ENCODE measurements at places on chromosomes 16 and 17.

GRCh38 chr17:79306424-79307318, 232.0 kb downstream of the ENGASE start:
- no peak for DNase-seq

- DNase-seq, result peak; percentile 47
Measured at GRCh38 chr17:81322271-81323082, 27.4 kb upstream of the SLC38A10 start.

GRCh38 chr17:7465597-7466275, 13.7 kb downstream of the ZBTB4 start:
- DNase-seq, result no peak

DNA sequence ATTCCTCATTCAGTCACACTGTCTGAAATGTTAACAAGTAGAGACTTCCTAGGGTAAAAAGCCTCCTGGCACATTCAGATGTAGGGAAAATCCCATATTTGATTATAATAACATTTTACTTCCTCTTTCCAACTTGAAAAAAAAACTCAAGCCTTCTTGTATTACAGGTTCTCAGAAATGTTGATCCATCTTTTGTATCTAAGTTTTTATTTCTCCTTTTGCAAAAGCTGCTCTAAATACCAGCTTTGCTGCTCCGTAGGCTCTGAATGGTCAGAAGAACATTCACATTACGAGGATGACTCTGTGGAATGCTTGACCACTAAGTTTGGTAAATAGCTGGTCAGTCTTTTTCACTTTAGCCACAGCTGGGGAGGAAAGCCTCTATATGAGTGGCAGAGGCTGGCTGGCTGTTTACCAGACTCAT, 13.2 kb upstream of the HEATR6 start:
- no peak for DNase-seq

DNA sequence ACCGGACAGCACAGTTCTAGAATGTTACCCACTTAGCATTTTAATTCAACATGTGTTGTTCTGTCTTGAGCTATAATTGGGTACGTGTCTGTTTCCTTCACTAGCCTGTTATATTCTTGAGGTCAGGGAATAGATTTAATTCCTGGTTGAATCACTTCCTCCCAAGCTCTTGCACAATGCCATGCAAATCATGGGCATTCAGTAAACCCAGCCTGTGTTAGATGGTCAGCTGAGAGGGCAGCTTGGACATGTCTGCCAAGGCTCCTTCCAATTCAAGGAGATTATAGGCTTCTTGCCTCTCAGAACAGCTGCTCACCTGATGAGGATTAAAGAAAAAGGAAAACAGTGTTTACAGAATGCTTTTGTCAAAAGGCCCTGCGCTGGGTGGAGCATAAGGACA, 12.6 kb downstream of the C1QTNF1 start:
- no peak for DNase-seq

GRCh38 chr16:49970797-49971431, 54.1 kb upstream of the CNEP1R1 start:
- DNase-seq, result no peak

DNA sequence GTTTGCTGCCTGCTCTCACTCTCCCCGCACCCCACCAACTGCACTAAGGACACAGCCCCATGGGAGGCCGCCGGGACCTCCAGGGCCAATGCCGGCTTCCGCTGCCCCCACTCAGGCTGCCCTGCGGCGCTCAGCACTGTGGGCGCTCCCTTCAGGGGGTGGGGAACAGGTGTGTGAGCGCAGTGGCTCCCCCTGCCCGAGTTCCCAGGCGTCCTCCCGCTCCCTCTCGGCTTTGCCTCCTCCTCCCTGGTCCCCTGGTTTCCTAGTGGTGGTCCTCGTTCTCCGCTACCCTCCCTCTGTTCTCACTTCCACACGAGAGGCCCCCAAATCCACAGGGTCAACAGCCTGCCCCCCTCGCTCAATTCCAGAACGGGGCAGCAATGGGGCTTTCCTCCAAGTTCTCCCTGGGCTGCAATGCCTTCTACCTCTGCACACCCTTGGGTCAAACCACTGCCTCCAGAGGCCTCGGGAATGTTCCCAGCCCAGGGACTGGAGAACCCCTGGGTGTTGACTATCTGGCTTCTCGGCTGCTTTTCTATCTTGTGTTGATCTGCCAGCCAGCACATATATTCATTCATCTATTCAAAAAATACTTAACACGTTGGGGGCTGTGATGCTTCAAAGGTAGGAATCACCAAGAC, 9.9 kb downstream of the FOXJ1 start:
- no peak for DNase-seq

DNA sequence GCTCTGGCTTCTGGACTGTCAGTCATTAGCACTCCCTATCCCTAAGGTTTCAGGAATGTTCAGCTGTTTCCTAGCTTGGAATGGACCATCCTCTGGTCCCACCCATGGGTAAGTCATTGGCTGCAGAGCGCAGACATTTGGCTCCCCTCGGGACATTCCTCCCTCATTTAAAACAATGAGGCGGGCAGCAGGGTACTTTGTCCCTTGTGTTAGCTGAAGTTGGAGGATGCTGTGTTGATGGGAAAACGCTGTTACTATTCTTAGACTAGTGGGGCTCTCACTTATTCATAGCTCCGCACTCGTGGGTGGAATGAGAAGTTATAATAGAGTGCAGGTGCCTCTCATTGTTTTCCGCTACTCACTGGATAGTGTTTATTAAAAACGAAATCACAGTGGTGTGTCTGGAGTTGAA, 673.8 kb downstream of the WWOX start:
- no peak for DNase-seq

DNA sequence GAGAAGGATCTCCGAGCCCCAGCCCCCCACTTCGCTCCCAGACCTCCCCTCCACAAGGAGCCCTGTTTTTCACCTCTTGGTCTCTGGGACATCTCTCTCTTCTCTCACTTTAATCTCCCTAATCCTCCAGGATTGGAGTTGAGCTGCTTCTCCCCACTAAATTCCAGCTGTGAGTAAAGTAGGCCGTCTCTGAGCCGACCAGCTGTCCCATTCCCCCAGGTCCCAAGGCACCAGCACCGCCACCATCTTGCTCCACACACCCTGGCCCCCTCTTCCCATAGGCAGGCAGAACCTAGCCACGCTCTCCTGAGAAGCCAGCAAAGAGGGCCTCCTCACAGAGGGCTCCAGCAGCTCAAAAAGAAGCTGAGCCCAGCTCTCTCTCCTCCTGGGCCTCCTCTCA, 878 bp downstream of the DLG4 start:
- no peak for DNase-seq

DNA sequence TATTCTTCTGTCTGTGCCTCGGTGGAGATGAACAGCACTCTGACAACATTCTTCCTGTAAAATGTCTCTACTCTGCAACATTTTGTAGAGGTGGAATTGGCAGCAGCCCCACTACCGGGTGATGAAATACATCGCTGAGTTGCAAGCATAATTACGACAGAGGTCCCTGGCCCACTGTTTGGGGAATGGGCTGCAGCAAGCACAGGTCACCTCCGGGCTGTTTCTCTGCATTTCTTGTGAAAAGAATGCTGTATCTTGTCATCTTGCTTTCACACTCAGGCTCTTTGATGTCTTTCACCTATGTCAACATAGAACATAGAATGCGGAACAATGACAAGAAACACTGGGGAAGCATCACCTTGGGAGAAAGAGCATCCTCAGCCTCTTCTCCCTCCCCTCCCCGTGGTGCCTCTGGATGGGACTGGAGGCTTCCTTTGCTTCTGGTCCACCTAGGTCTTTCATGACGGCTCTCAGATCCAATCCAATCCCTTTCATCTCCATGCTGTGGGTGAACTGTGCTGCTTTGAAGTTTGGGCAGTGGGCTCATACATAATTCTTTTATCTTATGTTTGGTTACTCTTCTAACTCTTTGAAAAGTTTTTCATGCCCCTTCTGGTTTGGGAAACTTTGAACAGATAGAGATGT, 265.0 kb downstream of the PHKB start:
- DNase-seq, result no peak

DNA sequence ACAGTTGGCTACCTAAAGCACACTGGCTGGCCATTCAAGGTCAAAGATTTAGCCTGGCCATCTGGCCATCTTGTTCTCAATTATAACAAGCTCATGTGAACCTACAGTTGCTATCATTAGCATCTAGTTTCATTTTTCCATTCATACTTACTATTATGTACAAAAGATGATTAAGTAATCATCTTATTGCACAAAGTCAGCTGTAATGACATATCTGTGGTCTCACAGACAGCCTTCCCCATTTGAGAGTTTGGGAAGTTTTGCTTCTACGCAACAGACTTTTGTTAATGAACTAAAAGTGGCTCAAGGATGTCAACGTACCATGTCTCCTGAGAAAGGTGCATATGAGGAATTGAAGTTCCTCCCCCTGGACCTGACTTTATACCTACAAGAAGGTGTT, 51.3 kb downstream of the HS3ST3B1 start:
- no peak for DNase-seq

DNA sequence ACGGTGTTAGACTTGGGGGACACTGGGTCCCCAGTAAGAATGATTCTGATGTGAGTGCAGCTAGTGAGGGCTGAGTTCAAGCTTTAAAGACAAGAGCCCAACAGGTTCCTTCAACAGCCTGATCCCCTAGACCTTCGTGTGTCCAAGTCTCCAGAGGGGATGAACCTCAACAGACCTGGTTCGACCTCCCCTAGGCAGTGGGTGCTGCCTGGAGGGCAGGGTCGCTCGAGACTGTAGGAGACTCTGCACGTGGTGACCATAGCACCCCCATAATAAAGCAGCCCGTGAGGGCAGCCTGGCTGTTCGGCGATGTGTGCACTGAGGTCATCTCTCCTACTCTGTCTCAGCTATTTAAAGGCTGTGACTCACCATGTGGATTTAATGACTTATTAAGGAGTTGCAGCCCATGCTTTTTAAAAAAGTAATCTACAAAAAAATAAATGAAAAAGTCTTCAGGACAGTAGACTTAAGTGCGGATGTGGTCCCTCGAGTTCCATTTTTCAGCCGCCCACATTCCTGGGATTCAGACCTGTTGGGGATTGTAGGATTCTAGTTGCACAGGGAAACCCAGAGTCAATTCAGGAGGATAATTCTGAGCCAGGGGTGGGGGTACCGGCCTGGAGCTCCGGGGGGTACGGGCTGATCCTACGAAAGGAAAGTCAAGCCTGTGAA, 23.4 kb upstream of the METRNL start:
- DNase-seq, result no peak

- no peak for DNase-seq
Measured at GRCh38 chr17:59526451-59526850, 39.0 kb upstream of the DHX40 start.

DNA sequence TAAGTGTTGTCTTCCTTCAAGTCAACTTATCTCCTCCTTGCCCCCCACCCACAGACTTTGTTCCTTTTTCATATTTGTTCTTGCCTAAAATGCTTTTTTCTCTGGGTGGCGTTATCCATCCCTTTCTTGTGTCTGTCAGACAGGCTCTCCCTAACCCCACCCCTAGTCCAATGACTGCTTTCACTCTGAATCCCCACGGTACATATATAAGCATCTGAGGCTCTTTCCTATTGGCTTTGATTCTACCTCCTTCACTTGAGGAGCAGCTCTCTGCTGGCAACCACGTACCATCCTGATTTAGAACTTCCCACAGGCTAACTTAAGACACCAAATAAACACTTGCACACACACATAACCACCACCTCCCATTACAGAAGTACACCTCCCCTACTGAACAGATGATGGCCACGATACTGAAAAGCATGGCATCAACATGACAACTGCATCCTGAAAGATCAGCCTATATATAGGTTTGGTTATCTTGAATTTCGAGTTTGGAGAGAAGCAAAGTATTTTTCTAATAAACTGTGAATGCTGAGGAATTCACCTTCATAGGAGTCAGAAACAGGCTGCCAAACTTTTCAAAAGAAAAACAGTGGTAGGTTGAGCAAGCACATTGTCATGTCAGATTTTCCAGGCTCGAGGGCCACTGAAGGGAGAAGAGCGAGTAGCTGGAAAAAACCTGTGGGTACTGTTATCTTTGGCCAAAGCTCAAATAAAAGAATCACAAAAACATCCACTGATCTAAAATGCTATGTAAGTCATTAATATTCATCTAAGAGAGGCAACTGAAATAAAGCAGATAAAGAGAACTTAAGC, 24.3 kb downstream of the STAT3 start:
- DNase-seq, result no peak

GRCh38 chr16:57761301-57761700, 25.7 kb downstream of the KATNB1 start:
- DNase-seq, result no peak

DNA sequence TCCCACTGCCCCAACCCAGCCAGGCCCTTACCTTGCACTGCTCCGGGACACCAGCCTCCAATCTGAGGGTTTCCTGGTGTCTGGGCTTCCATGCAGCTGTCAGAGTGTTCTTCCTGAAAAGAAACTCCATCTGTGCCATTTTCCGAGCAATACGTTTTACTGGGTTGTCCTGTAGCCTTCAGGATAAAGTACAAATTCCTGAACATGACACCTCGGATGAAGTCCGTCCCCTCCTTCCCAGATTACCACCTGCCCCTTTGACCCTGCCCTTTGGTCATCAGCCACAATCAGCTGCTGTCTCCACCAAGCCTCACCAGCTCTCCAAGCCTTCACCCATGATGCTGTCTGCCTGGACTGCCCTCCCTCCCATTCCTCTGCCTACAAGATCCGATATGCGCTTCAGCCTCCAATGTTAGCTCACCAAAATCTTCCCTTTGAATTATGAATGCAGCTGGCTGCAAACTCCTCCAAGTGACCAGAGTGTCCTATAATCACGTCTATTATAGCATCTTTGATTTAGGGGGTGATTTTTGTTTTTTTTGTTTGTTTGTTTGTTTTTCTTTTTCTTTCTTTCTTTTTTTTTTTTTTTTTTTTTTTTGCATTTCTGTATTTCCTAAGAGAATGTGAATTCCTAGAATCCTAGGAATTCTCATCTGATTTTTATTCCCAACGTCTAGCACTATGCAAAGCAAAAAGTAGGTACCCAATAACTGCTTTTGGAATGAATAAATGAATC, 60.6 kb upstream of the KIFC3 start:
- no peak for DNase-seq

GRCh38 chr16:8253718-8254117, 336.6 kb downstream of the TMEM114 start:
- no peak for DNase-seq

DNA sequence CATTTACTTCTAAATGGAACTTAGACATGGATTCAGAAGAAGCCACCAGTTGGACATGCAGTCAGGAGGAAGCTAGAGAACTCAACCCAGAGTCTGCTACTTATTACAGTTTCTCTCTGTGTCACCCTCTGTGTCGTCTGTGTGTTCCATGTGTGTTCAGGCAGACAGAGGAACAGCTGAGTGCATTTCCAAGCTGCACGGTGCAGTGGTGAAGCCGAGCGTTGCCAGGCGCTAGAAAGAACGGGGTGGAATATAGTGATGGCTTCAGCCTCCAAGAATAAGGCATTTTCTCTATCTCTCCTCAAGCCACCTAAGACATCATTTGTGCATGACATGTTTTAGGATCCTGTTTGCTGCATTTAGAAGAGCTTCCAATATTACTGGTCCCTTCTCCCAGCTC, 101.1 kb upstream of the CCL2 start:
- DNase-seq, result no peak

GRCh38 chr16:85564277-85565051, 48.7 kb upstream of the GSE1 start:
- DNase-seq, result peak; percentile 58

DNA sequence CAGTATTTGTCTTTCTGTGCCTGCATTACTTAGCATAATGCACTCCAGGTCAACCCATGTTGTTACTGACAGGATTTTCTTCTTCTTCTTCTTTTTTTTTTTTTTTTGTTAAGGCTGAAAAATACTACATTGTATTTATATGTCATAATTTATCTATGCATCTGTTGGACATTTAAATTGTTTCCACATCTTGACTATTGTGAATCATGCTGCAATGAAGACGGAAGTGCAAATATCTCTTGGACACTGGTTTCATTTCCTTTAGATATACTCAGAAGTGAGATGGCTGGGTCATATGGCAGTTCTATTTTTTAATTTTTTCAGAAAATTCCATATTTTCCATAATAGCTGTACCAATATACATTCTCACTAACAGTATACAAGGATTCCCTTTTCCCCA, 272.7 kb upstream of the PMFBP1 start:
- DNase-seq, result no peak

All from activated T-cell treated with anti-CD3 and anti-CD28 coated beads for 48 hours (primary cell).